ENCODE measurements at places on chromosomes 12 and 14. TPM values are rescaled to one million over a fixed set of nuclear protein-coding genes. Genes with fewer than 3 reads are reported as not detected.

Gene SLC10A1
- total RNA-seq, result not detected

- peak; percentile 14 for DNase-seq
Measured at GRCh38 chr12:52284562-52285171, 6.7 kb downstream of the KRT81 start.

GRCh38 chr14:74241652-74242017 lies 2.4 kb downstream of the VSX2 start:
- no peak for DNase-seq

DNA sequence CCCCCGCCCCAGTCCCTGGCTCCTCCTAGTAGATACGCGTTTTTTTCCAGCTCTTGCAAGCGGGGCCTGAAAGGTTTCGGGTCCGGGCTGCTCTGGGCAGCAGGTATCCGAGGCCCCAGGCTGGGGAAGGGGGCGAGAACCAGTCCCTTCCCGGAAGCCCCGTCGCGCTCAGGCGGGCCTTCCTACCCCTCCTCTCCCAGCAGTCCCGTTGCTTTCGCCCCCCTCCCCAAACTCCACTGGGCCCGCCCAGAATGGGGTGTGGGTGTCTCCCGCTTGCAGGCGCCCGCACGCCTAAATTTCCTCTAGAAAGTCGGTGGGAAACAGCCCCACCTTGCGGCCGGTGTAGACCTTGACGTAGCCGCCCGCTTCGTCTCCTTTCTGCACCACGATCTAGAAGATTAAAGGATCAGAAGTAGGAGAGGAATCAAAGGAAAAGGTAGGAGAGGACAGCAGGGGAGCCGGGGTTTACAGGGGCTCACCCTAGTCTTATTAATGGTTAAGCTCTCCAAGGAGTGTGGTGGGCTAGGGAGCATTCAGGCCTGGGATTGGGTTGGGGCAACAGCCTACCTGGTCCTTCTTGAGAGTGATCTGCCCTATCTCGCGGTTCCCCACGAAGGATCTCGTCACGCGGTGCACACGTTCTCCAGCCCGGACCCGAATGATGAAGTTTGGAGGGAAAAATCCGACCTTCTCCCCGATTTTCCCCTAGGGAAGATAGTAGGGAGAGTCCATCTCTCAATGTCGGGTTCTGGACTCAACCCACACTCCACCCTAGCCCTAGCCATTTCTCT lies 7.3 kb downstream of the STAC3 start:
- DNase-seq, result peak; percentile 92

Gene TTC9
- 0.51 TPM for total RNA-seq

Measured in mesenteric fat pad (tissue), 1 donor.